ENCODE measurements at places on chromosomes 1 and 21.

DNA sequence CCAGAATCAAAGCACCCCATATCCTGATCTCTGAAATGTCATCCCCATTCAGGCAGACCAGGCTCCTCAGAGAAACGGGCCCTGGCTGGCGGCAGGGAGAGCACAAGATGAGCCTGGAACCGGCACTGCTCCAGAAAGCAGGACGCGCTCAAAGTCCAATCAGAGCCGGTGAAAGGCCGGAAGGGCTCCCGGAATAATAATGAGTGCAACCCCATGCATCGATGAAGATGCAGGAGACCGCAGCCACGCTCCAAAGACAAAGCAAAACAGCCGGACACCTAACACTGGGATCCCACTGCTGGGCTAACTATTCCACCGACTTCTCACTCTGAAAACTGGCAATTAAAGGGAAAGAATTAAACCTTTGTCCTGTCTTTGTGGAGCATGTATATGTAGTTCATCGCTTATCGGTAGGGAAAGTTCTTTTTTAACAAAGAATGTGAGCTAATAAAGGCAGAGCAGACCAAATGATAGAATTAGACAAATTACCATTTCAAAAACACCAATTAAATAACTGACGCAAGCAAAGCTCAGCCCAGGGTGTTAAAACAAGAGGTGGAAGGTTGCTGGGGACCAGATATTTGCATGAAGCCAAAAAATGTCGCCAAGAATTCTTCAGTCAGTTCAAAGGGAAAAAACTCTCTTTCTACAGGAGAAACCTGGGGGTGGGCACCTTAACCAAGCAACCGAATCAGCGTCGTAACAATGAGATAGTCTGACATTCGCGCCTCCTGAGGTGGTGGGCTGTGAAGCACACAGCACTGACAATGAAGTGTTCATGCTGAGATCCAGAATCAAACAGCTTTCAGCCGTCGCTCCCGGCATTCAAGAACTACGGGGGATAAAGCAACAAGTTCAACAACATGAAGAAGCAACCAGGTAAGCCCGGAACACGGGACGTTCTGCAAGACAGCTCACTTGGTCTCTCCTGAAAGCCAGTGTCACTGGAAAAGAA lies 95.2 kb downstream of the NPHP4 start:
- no peak for DNase-seq

DNA sequence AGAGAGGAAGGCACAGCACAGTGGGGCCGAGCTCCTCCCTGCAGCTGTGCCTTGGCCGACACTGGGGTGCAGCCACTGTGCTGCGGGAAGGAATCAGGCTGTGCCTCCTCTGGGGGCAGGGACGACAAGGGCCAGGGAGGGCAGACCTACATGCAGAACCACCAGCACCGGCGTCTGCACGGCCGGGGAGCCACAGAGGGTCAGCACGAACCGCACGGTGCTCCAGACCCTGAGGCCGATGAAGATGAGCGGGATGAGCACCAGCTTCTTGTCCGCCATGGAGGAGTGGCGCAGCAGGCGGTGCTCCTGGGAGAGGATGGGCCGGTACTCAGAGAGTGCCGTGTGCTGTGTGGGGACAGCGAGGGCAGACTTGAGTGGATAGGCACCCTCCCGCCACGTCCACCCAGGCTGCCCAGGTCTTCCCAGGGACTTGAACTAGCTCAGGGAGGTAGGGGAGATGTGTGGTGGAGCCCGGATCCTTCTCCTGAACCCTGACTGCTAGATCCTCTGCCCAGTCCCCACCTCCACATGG lies 23.5 kb downstream of the GPR157 start:
- no peak for DNase-seq

DNA sequence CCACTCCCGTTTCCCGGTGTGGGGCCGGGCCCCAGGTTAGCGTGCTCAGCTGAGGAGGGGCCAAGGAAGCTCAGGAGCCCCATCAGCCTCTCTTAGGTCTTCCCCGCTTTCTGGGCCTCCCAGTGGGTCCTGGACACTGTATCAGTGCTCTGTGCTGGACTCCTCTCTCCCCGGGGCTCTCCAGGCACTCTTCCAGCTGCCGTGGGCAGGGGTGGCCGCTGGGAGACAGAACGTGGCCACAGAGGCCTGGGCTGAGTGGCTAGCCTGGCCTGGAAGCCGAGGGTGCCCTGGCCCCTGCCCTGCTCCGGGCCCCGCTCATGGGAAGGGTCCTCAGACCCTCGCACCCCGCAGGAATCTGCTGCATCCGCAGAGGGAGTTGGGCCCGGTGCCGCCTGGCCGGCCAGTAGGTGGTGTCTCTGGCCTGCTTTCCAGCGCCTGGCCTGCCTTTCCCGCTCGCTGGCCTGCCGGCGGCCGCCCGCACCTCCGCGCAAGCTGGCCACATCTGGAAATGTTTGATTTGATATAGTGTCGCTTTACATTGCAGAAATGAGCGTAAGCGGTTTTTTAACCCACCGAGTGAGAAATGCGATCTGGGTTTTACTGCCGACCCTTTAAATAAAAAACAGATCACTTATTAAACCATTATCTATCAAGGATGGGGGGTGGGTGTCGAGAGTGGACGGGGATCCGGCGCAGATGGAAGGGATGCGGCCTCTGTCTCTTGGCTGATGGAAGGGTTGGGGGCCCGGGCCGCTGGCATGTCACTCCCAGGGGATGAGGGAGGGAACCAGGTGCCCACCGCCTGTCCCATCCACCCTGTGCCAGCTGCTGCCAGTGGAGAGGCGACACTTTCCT lies 74.4 kb upstream of the TTC34 start:
- no peak for DNase-seq

DNA sequence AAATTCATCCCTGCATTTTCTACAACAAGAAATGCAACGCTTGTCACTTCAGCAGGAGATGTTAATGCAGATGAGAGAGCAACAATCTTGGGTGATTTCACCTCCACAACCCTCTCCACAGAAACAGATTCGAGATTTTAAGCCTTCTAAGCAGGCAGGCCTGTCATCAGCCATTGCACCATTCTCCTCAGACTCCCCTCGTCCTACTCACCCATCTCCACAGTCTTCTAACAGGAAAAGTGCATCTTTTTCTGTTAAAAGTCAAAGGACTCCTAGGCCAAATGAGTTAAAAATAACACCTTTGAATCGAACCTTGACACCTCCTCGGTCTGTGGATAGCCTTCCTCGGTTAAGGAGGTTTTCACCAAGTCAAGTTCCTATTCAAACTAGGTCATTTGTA lies 23.4 kb upstream of the GPR25 start:
- no peak for DNase-seq

DNA sequence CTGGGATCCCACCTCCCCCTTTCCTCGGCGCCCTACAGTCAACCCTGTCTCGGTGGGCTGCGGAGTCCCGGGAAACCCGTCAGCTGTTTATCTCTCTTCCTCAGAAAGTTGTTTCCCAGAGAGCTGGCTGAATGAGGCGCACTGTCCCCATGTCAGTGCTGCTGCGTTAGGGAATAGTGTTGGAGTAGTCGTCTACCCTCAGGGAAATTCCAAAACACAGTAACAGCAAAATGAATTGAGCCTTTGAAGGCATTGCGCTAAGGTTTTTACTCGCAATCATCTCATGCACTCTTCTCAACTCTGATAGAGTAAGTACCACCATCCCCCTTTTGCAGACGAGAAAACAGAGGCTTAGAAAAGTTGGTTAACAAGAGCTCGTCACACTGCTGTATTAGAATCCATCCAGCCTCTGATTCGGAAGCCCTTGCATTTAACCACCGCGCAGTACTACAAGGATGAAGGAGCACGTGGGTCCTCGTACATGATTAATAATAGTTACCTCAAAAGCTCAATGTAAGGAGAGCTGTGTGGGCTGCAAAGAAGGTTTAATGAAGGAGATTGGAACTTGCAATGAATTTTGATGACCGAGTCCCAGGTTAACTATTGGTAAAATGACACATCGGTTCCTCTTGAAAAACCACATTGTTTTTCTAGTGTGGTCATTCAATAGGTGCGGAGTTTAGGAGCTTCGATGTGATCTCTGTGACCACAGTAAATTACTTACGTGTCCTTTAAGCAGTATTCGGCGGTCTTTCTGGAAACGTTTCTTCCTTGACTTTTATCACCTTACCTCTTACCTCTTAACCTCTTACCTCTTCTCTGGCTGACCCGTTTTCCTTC lies 788 bp upstream of the EDEM3 start:
- DNase-seq: no peak

DNA sequence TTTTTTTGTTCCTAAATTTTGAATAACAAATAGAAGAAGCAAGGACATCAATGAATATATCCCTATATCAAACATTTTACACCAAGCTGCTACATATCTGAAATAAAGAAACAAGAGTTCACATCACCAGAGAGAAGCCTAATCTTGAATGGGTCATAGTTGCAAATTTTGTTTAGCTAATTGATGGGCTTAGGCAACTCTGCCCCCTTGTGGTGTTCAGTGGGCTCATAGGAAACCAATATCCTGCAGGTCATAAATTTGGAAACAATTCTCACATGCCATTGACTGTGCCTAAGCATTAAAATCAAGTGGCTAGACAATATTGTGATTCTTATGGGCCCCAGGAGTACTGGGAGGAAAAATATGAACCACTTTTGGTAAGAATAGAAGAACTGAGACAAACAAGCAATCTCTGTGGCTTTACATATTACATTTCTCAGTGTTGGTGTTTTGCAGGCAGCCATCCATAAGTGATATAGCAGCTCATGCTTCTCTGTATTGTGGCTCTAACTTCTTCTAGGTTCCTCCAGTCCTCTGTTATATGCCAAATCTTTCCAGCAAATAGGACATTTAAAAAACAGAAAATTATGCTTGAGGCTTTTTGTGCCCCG lies 1262.8 kb upstream of the PRMT6 start:
- no peak for DNase-seq

GRCh38 chr21:45156459-45156858 lies 82.1 kb downstream of the ADARB1 start:
- no peak for DNase-seq

DNA sequence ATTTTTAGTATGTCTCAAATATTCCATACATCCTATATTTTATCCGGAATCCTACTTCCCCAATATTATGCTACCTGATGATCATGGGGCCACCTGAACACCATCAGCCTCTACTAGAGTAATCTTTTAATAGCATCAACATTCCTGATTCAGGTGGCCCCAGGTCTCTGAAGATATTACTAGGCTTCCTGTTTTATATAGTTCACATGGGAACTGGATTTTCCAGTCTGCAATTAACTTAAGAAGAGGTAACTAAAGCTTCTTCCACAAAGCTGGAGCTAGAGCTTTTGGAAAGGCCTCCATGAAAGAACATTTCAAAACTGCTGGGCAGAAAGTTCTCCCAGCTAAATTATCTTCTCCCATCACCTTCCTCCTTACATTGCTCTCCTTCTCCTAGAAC lies 72.3 kb upstream of the ADAM30 start:
- DNase-seq: no peak
